Activated CD4-positive, alpha-beta memory T cell treated with anti-CD3 and anti-CD28 coated beads, Interleukin-2, amount 10 ng/mL, durations not matched to agents 7 days and 5 days (primary cell): ENCODE measurements at places on chromosomes 3 and 15. TPM values are rescaled to one million over a fixed set of nuclear protein-coding genes. Genes with fewer than 3 reads are reported as not detected.

Gene ITIH4
- 16.2 TPM for total RNA-seq

DNA sequence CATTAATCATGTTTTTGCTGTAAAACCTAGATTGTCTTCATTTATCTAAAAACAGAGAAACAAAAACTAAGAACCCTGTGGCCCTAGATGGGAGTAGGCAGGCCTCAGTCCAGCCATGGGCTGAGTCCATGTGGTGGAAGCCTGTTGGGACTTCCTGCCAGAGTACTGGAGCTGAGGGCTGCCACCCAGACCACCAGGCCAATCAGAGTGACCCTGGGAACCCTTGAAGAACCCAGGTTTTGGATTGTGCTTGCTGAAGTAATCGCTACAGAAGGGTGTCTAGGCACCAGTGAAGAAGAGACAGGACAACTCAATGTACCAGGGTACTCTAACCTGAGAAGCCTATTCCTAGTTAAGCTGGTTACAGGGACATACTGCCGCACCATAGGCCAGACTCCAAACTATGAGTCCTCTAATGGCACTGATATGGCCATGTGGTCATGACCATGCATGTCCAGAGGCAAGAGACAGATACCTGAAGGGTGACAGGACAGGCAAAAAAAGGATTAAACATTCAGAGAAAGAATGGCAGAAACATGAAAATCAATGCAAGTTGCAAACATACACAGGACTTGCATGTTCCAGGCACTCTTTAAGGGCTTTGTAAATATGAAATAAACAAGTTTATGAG lies 12.9 kb downstream of the CSRNP1 start:
- DNase-seq, result no peak

GRCh38 chr3:35643495-35643894 lies 4.2 kb downstream of the ARPP21 start:
- DNase-seq, result no peak

GRCh38 chr3:182308328-182308727 lies 485.0 kb upstream of the ATP11B start:
- no peak for DNase-seq

GRCh38 chr3:110971010-110971601 lies 100.5 kb upstream of the NECTIN3 start:
- no peak for DNase-seq
